ENCODE measurements at places on chromosomes 3 and 15. TPM values are rescaled to one million over a fixed set of nuclear protein-coding genes. Genes with fewer than 3 reads are reported as not detected.

The RASA2 gene
- total RNA-seq = 10.9 TPM

The GOLGA8J gene
- total RNA-seq = not detected

The CIB1 gene
- total RNA-seq = 13.7 TPM

The GCNT3 gene
- total RNA-seq = 2.2 TPM

The C3orf70 gene
- 0.06 TPM for total RNA-seq

The GP9 gene
- not detected for total RNA-seq

The ZCWPW2 gene
- total RNA-seq = 1.4 TPM

The RPS17 gene
- 2,526 TPM for total RNA-seq

The EDEM1 gene
- 25.7 TPM for total RNA-seq

The PDZRN3 gene
- 6.7 TPM for total RNA-seq

DNA sequence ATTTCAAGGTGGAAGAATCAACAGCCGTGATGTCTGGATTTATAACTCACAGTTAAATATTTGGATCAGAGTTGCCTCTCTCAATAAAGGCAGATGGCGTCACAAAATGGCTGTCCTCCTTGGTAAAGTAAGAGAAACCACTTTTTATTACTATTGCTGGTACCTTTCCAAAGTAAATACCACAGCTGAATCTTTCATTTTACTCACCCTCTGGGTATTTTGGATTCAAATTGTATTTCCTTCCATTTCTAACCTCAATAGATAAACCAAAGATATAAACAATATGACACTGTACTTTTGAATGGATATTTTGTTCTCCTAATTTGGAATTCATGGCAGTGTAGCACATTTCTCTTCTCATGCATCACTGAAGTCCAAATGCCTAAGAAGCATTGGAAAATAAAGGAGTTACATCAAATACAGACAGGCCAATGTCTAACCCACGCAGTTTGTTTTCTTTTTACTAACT lies 29.5 kb downstream of the KLHL24 start:
- DNase-seq = peak; percentile 95

GRCh38 chr3:136819731-136820679 lies 1.1 kb downstream of the SLC35G2 start:
- DNase-seq = peak; percentile 45

DNA sequence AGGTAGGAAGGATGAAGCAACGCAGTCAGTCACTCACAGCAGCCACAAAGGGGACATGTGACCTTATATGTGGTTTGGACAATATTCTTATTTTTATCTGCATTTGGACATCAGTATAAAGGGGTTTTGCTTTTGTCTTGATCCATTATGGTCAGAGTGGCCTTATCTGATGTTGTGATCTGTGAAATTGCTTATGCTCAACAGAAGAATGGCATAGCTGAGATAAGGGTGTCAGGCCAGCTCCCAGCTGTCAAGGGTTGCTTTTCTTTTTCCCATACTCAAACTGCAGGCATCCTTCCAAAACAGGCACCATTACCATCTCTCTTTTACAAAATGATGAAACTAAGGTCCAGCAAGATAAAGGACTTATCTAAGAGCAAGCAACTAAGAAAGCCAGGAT lies 28.1 kb downstream of the DCLK3 start:
- DNase-seq = no peak

DNA sequence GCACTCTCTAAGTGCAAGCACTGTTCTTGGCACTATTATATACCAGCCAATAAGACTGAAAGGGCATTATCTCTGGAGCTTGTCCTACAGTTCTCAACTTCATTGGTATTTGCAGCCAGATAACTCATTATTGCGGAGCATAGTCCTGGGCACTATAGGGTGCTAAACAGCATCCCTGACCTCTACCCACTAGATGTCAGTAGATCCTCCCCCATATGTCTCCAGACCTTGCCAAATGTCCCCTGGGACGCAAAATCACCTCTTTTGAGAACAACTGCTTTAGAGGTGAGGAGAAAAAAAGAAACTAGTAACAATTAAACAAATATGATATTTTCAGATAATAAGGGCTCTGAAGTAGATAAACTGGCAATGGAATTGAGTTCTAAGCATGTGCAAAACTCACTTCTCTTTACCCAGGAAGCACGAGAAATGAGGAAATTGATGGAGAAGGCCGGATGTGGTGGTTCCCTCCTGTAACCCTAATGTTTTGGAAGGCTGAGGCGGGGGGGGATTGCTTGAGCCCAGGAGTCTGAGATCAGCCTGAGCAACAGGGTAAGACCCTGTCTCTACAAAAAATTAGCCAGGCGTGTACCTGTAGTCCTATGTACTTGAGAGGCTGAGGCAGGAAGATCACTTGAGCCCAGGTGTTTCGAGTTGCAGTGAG lies 61.4 kb downstream of the FRMD4B start:
- DNase-seq = peak; percentile 66

- DNase-seq = no peak
Observed at GRCh38 chr3:43291546-43291945, 5.2 kb downstream of the SNRK start.

DNA sequence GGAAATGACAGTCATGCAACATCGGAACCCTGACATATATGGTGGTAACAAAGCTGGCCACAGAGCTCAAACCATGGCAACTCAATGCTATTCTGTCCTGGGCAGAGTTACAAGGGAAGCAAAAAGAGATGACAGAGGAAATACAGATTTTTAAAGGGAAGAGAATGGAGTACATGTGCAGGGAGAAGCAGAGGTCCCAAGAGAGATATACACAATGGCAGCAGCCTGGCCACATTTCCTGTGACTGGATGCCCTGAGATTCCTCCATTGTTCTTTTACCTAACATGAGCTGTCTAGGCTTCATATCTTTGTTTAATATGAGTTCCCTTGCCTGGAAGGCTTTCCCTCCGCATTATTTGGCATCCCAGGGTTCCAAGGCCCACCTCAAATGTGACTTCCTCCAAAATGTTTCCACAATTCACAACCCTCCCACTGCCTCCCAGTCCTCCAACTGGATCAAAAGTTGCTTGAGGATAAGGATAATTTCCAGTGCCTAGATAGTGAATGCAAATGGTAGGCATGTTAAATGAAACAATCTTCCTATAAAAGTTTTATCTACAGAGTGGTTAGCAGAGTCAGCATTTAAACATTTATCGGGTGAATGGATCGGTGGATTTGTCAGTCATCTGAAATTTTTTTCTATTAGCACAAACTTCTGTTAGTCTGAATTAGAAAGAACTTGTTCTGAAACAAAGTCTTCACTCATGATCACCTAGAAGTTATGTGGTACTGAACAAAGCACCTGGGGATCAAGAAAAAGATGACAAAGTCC lies 86.2 kb downstream of the DHX30 start:
- DNase-seq = no peak

GRCh38 chr3:195182470-195182795 lies 88.5 kb downstream of the XXYLT1 start:
- DNase-seq = peak; percentile 36

- peak; percentile 13 for DNase-seq
Observed at GRCh38 chr3:52041118-52041731, 15.1 kb downstream of the DUSP7 start.

GRCh38 chr3:38992117-38992760 lies 59.5 kb downstream of the SCN11A start:
- peak; percentile 66 for DNase-seq

GRCh38 chr3:52890735-52891134 lies 6.6 kb downstream of the STIMATE start:
- no peak for DNase-seq

DNA sequence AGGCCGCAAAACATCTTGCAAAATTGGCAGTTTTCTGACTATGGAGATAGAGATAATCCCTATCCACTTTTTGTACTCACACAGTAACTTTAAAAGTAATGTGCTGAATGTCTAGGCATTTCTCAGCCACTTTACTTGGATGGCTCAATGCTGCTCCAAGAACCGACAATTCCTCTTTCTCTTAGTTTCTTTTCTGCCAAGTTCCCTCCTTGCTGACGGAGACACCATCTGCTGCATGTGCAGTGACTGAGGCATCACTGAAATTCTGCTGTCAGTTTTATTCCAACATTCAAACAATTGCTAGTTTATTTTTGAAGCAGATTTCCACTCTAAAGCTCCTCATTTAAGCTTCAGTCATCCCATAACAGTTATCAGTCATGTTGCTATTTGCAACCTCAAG lies 116.0 kb upstream of the RBMS3 start:
- no peak for DNase-seq

GRCh38 chr15:90597577-90597976 lies 67.9 kb downstream of the CRTC3 start:
- DNase-seq = no peak

DNA sequence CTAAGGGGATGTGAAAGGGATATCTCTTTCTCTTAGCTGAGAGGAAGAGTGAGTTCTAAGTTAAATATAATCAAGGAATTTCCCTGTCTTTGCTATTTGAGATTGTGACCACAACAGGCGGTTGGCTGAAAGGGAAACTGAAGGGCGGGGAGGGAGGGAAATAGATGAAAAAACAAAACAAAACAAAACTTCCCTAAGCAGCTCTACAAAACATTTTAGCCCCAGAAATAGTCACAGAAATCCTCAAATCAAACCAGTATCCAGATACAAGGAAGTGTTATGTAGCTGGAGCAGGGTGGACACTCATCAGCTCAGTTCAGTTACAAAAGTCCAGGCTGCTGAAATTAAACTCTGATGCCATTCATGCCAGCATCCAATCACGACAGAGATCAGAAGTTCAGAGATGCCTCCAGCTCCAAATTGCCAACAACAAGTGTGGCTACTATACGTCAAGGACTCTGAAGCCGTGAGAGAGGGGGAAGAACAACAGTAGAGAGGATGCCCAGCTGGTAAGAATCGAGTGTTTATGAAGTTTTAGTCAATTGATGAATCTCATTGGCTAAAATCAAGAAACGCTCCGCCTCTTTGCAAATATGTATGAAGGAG lies 319 bp upstream of the TP63 start:
- DNase-seq = peak; percentile 59

- DNase-seq = no peak
Observed at GRCh38 chr15:28004143-28005003, 94.7 kb downstream of the OCA2 start.

DNA sequence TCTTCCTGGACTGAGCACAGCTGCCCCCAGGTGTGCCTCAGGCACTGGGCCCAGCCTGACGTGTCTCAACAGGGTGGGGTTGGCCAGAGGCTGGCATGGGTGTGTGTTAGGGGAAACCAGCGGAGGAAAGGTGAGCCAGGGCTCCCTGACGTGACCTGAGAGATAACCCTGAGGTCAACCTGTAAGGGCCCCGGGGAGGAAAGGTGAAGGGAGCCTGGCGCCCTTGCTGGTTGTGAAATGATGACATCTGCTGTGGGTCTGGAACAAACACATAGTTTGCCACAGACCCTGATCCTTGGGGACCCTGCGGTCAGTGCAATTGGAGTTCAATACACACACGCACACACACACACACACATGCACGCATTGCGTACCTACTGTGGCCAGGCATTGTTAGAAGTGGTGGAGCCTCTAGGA lies 100.2 kb upstream of the TLE3 start:
- no peak for DNase-seq

GRCh38 chr15:64438653-64439447 lies 21.5 kb upstream of the ZNF609 start:
- no peak for DNase-seq

DNA sequence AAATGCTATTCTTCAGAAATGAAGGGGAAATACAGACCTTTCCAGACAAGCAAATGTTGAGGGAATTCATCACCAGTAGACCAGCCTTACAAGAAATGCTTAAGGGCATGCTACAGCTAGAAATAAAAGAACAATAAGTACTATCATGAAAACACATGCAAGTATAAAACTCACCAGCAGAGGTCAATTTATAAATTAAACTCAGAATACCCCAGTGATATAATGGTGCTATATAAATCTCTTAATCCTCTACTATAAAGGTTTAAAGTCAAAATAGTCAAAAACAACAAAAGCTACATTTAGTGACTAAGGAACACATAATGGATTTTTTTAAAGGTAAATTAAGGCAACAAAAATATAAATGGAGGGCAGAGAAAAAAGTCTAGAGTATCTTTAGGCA lies 142.5 kb downstream of the CPNE4 start:
- DNase-seq = no peak

GRCh38 chr15:60605879-60606307 lies 127.0 kb upstream of the ICE2 start:
- DNase-seq = peak; percentile 74

DNA sequence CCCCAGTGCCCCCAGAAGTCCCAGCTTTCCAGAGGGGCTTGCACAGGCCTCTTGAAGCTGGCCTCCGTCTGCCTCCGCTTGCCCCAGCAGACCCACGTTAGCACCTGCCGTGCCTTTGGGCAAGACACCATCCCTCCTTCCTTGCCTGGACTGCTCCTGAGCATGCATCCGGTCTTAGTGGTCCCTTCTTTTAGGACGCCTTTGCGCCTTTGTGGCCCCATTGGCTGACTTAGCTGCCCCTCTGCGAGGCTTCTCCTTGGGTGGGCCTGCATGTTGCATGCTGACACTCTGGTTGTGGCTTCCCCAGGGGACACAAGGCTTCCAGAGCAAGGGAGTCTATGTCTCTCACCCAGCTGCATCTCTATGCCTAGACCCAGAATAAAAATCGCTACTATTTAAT lies 56.6 kb downstream of the RHCG start:
- DNase-seq = no peak

DNA sequence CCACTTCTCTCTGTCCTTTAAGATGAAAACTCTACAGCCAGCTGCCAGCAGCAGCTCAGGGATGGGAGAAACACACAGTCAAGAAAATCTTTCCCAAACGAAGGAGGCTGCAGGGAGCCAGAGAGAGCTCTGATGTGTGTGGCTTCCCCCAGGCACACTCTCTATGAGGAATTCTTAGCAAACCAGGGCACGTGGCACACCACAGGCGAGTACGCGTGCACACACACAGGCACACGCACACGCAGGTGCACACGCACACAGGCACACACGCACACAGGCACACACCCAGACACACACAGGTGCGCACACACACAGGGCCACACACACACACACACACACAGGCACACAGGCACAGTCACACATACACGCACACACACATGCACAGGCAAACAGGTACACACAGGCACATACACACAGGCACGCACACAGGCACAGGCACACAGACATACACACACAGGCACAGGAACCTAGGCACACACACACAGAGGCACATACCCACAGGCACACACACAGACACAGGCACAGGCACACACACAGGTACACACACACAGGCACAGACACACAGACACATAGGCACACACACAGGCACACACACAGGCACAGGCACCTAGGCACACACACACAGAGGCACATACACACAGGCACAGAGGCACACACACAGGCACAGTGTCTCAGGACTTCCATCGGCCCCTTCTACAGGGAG lies 91.5 kb upstream of the ATP2B2 start:
- DNase-seq = no peak

- peak; percentile 9 for DNase-seq
Observed at GRCh38 chr15:30670056-30670455, 44.1 kb downstream of the ARHGAP11B start.
